ENCODE measurements at places on chromosomes 16 and 17.

DNA sequence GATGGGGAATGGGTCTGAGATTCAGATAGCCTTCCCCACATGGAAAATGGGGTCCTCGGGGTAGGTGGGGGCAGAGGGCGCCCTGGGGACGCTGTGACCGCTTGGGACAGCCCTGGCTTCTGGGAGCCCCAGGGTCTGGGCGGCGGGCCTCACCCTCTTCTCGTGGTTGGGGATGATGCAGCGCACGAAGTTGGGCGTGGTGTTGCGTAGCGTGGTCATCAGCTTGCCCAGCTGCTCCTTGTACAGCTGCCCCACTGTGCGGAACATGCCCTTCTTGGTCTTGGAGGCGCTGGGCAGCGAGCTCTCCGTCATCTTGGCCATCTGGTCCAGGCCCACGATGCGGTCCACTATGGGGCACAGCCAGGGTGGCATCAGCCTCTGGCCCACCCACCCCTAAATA, 99.9 kb downstream of the NDE1 start:
- no peak for DNase-seq

GRCh38 chr17:7912927-7913524, 3.1 kb downstream of the RNF227 start:
- peak; percentile 83 for DNase-seq

DNA sequence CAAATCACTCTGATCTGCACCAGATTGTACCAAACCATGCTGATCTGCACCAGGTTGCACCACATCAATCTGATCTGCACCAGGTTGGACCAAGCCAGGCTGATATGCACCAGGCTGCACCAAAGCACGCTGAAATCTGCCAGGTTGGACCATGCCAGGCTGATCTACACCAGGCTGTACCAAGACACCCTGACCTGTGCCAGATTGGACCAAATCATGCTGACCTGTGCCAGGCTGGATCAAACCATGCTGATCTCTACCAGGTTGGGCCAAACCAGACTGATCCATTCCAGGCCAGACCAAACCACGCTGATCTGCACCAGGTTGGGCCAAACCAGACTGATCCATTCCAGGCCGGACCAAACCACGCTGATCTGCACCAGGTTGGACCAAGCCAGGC, 15.5 kb downstream of the QRICH2 start:
- DNase-seq, result no peak

GRCh38 chr17:2685696-2686095, 25.9 kb downstream of the CLUH start:
- no peak for DNase-seq

DNA sequence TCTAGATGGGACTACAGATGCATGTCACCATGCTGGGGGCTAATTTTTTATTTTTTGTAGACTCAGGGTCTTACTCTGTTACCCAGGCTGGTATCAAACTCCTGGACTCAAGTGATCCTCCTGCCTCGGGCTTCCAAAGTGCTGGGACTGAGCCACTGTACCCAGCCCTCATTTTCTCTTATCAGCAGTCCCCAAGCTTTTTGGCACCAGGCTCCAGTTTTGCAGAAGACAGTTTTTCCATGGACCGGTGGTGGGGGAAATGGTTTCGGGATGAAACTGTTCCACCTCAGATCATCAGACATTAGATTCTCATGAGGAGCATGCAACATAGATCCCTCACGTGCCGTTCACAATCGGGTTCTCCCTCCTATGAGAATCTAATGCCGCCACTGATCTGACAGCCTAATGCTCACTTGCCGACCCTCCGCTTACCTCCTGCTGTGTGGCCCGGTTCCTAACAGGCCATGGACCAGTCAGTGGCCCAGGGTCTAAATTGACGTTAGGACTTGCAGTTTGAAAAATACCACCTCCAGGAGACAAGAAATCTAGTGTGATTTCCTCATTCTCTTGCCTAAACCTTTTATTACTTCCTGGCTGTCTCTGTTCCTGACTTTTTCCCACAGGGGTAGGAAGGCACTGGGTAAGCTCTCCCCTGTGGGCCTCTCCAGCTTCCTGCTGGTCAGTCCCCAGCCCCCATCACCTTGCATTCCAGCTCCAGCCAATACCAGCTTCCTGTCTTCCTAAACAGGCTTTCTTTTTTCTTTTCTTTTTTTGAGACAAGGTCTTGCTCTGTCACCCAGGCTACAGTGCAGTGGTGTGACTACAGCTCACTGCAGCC, 9.3 kb upstream of the CNP start:
- peak; percentile 60 for DNase-seq

DNA sequence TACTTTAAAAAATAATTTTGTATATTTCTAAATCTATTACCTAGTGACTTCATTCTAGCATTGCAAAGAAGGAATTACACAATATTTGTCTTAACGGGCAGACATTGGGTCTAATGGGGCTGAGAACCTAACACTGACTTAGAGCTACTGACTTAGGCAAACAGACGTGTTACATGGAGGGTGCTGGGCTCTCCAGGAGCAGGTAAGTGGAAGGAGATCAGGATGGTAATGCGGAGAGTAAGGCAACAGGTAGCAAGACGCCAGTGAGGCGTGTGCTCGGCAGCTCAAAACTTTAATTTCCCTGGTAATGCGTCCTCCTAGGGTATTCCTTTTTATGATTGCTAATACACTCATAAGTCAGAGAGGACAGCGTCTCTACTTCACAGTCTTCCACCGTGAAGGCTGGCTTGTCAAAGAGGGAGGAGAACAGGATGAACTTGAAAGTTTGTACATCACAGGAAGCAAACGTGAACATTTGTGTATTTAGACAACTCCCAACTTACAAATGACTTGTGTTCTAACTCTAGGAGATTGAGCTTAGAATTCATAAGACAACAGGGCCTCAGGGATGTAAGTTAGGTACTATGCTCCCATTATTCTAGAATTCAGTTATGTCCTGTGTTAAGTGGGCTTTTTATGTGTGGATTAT, 4.6 kb downstream of the KRT28 start:
- no peak for DNase-seq

Measured in hematopoietic multipotent progenitor cell treated with erythropoietin and hydrocortisone succinate and interleukin-3 and kit ligand, for 15 days (in vitro differentiated cells).